ENCODE measurements at places on chromosomes 12 and 14. TPM values are rescaled to one million over a fixed set of nuclear protein-coding genes. Genes with fewer than 3 reads are reported as not detected.

CNTN1 gene
- 0.27 TPM for total RNA-seq

LBHD2 gene
- not detected for total RNA-seq

EGLN3 gene
- 326 TPM for total RNA-seq

BEST3 gene
- 0.73 TPM for total RNA-seq

PGF gene
- total RNA-seq: 9.4 TPM

CISTR gene
- 0.75 TPM for total RNA-seq

GUCY2C gene
- total RNA-seq: not detected

IL26 gene
- total RNA-seq: not detected

TMPRSS12 gene
- not detected for total RNA-seq

IFI27L1 gene
- 9.3 TPM for total RNA-seq

RARG gene
- 21.2 TPM for total RNA-seq

SOAT2 gene
- total RNA-seq: not detected

GPR84 gene
- 0.22 TPM for total RNA-seq

CCDC184 gene
- total RNA-seq: 0.67 TPM

FAM181A gene
- total RNA-seq: not detected

SYNDIG1L gene
- not detected for total RNA-seq

ACSM4 gene
- not detected for total RNA-seq

Measured in cardiac septum (tissue), 1 donor.